ENCODE measurements at places on chromosomes 6 and 20.

DNA sequence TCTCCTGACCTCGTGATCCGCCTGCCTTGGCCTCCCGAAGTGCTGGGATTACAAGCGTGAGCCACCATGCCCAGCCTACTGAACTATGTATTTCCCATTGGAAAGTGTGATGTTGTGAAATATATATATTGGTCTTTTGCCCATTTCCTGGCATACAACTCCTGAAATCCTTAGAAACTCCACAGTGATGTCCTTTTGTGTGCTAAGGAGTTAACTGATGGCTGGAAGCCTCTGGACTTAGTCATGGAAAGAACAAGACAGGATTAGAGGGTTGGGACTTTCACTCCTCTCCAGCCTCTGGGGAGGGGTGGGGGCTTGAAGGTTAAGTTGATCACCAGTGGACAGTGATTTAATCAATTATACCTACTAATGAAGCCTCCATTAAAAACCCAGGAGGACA is 7.1 kb downstream of the PANK2 start:
- no peak for DNase-seq

GRCh38 chr20:36854348-36855240 is 21.3 kb upstream of the TLDC2 start:
- DNase-seq = no peak

- no peak for DNase-seq
Observed at GRCh38 chr6:6659600-6660327, 71.2 kb downstream of the LY86 start.

- DNase-seq = no peak
Observed at GRCh38 chr6:101422251-101422650, 28.7 kb downstream of the GRIK2 start.

- peak; percentile 23 for DNase-seq
Observed at GRCh38 chr20:17875106-17875980, 93.3 kb downstream of the SNX5 start.

DNA sequence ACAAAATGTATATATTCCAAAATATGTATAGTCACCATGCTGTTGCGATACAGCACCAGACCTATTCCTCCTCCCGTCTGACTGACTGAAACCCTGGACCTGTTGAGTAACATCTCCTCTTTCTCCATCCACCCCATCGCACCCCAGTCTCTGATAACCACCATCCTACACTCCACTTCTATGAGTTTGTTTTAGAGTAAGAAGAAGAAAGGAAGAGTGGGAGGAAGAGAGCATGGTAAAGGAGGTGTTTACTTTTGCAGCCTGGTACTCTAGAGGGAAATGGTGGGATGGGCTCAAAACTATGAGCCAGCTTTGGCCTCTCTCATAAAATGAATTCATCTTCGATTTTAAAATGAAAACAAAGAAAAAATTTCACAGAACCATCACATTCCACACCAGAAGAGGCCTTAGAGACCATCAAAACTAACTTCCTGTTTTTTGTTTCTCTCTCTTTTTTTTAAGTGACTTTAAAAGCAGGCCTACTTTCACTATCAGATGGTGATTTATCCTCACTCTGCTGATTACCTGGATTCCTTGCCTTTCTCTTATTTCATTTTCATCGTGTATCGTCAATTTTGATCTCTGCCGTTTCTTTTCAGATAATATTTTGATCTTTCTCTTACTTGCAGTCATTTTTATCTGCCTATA is 16.8 kb upstream of the FUCA2 start:
- DNase-seq = no peak

Data from bronchial epithelial cell (primary cell).